Upper lobe of right lung (tissue), 1 donor: ENCODE measurements at places on chromosomes 6 and 20.

DNA sequence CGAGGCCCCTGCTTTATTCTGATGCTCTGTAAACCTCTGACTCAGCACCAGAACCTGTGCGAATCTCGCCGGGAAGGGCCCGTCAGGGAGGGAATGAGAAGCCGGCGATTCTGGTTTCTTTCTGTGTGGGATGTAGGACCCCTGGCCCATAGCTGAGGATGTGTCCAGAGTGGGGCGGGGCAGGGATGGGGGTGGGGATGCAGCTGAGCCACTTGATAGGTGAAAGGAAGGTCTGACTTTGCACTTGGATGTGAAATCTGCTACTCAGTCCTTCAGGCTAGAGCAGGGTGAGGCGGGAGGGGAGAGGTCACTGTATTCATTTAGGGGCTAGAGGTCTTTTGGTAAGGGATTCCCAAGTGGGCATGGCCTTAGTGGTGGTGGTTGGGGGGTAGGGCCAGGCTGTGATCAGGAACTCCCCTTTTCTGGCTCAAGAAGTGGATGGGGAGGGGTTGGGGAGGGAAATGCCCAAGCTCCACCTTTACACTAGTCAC lies 2.3 kb downstream of the TOX2 start:
- H3K27ac ChIP-seq, result no peak overlapping the region
- peak overlapping the region; percentile 57 for H3K4me3 ChIP-seq
- peaks cover 30% of the 10 kb centered on the region for H3K27me3 ChIP-seq
- H3K36me3 ChIP-seq, result no peaks in the 10 kb centered on the region

DNA sequence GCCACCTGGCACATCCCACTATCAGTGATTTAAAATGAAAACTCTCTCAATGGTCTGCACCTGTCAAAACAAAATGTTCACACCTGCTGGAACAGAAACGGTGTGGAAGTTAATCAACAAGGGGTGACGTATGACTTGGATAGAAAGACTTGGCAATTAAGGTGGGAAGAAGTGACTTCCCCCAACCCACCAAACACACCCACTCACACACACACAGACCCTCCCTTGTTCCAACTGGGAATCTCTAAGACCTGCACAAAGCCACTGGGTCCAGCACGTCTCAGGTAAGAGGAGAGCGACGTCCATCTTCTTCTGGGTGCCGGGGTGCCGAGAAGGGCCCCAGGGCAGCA lies 25.1 kb upstream of the TCFL5 start:
- no peaks in the 10 kb centered on the region for H3K27me3 ChIP-seq
- H3K36me3 ChIP-seq, result peaks cover 52% of the 10 kb centered on the region
- no peaks in the 10 kb centered on the region for H3K4me1 ChIP-seq
- H3K27ac ChIP-seq, result no peak overlapping the region

- no peaks in the 10 kb centered on the region for H3K27me3 ChIP-seq
- H3K27ac ChIP-seq, result no peak overlapping the region
- no peaks in the 10 kb centered on the region for H3K4me1 ChIP-seq
- H3K4me3 ChIP-seq, result no peak overlapping the region
- H3K36me3 ChIP-seq, result no peaks in the 10 kb centered on the region
- DNase-seq, result no peak
These were observed 48.9 kb downstream of the ELOVL2 start for GRCh38 chr6:10995114-10995707.

- peaks cover 5% of the 10 kb centered on the region for H3K4me1 ChIP-seq
- no peaks in the 10 kb centered on the region for H3K27me3 ChIP-seq
- no peaks in the 10 kb centered on the region for H3K36me3 ChIP-seq
- H3K4me3 ChIP-seq, result no peak overlapping the region
- no peak overlapping the region for H3K27ac ChIP-seq
These were observed 25.3 kb downstream of the GMDS start for GRCh38 chr6:2220154-2220553.
